ENCODE measurements at places on chromosomes 7 and 10.

DNA sequence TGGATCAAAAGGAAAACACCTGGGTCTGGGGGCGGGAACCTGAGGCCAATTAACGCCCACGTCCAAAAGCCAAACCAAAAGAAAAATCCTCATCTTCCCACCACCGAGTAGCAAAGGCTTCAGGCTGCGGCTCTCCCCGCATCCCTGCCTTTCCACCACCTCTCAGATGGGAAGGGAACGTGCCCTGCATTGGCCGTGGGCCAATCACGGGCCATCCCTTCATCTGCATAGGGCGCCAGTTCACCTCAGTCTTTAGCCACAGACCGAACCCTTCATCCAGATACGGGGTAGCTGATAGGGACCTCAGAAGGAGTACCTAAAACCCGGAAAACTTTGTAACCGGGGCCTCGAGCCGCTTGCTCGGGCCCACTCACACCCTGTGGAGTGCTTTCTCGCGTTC lies 626 bp downstream of the PRPF18 start:
- DNase-seq, result no peak

- DNase-seq, result no peak
These were observed 312.4 kb downstream of the CACNA2D1 start for GRCh38 chr7:82131215-82131614.

- no peak for DNase-seq
These were observed 375.5 kb downstream of the SEMA3D start for GRCh38 chr7:84811362-84811761.

DNA sequence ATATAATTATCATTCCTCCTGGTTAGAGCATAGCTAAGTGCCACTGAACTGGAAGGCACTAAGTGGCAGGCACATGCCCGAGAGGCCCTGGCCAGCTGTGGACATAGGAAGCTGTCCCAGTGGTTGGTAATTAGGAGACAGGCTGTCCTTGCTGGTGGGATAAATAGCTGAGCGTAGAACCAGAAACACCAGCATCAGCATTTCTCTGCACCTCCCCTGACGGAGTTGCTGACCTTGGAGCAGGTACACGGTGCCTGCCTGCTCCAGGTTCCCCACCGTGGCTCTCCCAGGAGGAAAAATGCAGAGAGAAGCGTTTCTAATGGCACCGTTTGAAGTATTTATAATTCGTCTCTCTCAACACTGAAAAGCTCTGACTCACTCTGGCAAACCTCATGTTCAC lies 5.6 kb upstream of the ABLIM1 start:
- no peak for DNase-seq

DNA sequence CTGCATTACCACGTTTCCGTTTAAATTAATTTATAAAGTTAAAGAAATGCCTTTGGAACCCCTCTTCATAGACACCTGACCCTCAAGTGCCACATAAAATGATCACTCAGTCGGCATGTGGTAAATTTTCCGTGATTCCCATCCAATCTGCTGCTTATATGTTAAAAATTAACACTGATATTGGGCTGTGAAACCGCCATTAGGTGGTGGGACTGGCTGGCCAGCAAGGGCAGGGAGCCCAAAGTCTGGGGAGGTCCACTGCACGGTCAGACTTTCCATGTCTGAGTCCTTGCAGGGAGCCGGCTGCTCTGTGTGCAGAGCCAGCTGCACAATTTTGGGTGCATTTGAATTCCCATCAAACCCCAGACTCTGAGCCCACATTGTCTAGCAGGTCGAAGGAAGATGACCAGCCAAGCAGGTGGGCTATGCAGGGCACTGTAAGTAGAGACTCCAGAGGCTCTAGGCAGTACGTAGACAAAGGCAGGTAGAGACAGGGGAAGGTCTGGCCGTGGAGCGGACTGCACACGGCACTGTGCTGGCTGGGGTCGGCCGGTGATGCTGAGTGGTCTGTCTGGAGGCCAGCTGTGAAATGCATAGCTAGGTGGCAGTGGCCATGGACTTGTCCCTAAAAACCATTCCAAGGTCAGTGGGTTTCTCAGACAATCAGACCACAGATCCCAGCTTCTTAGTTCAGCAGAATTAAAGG lies 122.9 kb downstream of the SH3PXD2A start:
- no peak for DNase-seq

DNA sequence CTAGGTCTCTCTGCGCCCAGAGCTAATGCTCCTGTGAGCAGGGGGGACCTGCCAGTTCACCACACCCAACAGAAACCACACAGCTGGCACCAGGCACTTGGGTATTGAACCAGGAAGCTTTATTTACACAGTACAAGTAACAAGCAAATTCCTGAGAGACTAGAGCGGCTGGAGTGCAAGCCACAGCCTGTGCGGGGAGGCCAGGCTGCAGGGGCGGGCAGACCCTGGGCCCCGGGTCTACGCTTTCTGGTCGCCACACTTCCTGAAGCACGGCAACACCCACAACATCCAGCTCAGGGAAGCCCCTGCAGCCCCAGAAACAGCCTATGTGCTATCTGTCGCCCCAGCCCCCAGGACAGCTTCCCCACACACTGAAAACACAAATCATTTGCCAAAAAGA lies 125.0 kb downstream of the FAM53B start:
- DNase-seq, result no peak

GRCh38 chr7:35828817-35829216 lies 28.0 kb downstream of the SEPTIN7 start:
- no peak for DNase-seq

DNA sequence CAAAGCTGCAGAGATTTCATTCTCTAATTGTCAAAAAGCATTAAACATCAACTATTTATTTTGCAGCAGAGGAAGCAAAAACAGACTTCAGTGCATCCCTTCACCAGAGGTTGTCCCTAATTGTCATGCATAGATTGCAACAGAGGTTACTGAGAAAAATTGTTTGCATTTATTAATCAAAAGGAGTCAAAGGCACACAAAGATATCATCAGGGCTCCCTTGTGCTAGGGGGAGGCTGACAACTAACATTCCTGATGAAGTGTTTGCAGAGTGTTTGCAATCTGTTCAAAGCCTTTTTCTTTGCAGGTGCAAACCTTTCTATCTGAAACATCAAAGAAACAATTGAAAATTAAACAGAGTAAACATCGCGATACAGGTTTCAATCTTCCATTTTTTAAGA lies 227.5 kb downstream of the TEX36 start:
- no peak for DNase-seq

DNA sequence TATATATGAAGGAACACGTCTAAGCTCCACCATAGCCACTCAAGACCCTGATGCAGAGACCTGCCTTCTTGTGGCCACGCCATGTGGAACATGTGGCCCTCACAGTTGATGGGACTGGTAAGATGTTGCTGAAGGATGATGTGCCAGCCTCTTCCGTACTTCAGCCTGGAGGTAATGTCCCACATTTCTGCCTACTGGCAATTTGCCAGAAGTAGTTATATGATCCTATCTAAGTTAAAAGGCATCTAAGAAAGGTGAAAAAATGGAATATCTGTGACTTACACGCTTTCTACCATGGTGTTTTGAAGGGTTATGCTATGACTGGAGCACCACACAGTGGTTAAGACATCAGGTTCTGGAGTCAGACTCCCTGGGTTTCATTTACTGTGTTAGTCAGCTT lies 948.7 kb upstream of the GHITM start:
- no peak for DNase-seq

GRCh38 chr7:54179321-54180029 lies 362.7 kb upstream of the VSTM2A start:
- no peak for DNase-seq

DNA sequence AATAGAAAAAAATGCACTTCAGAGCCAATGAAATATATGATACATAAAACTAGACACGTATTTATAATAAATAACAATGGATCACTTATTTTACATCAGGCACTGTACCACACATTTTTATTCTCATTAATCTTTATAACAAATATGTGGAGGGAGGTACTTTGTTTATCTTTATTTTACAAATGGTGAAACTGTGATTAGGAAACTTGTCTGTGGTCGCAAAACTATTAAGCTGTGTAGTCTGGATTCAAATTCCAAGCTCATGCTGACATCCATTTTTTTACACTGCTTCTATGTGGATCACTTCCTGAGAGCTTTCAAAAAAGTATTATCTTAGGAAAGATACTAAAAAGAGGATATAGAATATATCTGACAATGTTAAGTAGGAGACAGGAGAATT lies 978.6 kb downstream of the SORCS1 start:
- DNase-seq, result no peak

DNA sequence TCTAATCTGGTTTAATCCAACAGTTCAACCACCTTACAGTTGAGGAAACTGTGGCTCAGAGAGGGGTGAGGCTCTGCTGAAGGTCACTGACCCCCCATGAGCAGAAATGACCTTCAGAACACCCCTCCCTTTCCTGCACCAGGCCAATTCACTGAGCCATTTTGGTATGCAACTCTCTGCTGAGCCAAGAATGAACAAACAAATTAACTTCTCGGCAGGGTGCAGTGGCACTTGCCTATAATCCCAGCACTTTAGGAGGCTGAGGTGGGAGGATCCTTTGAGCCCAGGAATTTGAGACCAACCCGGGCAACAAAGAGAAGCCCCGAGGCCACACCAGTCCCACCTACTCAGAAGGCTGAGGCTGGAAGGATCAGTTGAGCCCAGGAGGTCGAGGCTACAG lies 29.8 kb downstream of the PDGFA start:
- no peak for DNase-seq

GRCh38 chr7:157459966-157460365 lies 123.2 kb downstream of the DNAJB6 start:
- no peak for DNase-seq

DNA sequence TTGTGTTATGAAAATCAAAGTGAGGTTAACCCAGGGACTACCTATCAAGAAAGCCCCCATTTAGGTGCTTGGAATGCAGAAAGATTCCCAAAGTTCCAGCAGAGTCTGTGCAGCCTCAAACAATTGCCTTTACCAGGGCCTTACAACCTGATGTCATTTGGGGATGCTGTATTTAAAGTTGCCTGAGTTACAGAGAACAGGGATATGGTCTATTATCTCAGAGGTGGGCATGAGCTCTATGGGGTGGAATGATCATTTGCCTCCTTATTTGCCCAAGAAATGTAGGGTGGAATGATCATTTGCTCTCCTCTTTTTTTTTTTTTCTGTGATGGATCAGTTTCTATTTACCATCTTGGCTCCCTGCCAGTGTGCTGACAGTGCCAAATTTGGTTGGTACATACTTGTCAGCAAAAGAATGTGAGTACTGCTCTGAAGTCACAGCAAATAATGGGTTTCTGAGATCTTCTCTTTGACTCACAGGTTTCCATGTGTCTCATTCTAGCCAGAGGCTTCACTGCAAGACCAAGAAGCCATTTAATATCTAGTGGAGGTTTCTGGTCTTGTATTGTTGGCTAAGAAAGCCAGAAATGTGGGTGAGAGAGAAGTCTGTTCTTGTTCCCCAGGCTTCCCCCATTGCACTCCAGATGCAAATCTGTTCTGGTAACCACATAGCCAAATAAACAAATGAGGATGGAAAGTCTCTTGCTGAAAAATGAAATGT lies 45.5 kb upstream of the ZNRF2 start:
- DNase-seq, result no peak

GRCh38 chr10:19638182-19638895 lies 177.9 kb upstream of the PLXDC2 start:
- no peak for DNase-seq
